ENCODE measurements at places on chromosomes 11 and 22. TPM values are rescaled to one million over a fixed set of nuclear protein-coding genes. Genes with fewer than 3 reads are reported as not detected.

MS4A3 gene
- total RNA-seq, result not detected

ADM gene
- total RNA-seq, result 23.7 TPM

P2RY6 gene
- total RNA-seq, result not detected

PNPLA5 gene
- total RNA-seq, result not detected

SHANK3 gene
- 5.2 TPM for total RNA-seq

OR52K1 gene
- not detected for total RNA-seq

KRTAP5-11 gene
- not detected for total RNA-seq

IFITM5 gene
- total RNA-seq, result not detected

PIK3IP1 gene
- 13.8 TPM for total RNA-seq

OR2AT4 gene
- total RNA-seq, result not detected

BCO2 gene
- total RNA-seq, result 0.80 TPM

SEPTIN3 gene
- 0.08 TPM for total RNA-seq

DLG2 gene
- 0.08 TPM for total RNA-seq

All from hair follicular keratinocyte (primary cell).